RWPE1 (cell line): ENCODE measurements at places on chromosomes 4 and X.
A peak's percentile ranks its signal among the peaks of the same experiment; 100 is the strongest.

DNA sequence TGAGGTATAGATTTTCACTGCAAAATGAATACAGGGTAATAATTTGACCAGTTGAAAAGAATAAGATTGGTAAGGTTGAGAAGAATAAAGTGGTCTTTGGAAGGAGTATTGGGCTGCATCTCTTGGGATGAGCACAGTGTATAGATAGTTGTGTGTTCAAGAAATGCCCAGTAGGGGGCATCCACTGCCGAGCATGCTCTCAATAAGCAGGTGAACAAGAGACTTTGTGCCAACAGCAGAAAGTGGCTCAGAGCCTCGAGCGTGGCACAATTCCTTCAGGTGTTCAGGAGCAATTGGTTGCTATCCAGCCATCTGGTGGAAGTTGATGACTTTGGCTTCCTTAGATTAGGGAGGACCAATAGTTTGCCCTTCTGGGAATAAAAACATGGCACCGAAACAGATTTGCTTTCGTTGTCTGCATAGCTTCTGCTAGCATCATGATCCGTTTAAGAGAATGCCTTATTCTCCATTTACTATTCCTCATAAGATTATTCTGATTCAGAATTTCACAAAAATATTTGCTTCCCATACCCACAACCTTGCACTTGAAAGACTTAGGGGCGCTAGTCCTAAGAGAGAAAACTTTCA lies 258.1 kb upstream of the NEIL3 start:
- no peak for DNase-seq

DNA sequence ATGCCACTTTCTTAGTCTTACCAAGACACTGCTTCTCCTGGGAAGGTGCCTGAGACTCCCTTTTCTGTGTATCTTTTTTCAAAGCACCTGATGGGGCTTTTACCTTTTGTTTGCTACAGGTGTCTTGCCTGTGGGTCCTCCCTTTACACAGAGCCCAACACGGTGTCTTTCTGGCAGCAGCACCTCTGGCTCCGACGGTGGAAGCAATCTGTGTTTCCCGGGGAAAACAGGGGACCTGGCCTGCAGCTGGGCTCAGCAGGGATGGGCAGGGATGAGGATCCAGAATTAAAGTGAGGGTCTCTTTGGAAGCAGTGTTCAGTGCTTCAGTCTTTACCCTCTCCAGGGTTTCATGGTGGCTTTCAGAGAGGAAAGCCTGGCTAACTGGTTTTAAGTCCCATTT lies 11.3 kb downstream of the POU4F2 start:
- DNase-seq = no peak

GRCh38 chr4:179692222-179692621 lies 2250.0 kb upstream of the AGA start:
- no peak for DNase-seq

DNA sequence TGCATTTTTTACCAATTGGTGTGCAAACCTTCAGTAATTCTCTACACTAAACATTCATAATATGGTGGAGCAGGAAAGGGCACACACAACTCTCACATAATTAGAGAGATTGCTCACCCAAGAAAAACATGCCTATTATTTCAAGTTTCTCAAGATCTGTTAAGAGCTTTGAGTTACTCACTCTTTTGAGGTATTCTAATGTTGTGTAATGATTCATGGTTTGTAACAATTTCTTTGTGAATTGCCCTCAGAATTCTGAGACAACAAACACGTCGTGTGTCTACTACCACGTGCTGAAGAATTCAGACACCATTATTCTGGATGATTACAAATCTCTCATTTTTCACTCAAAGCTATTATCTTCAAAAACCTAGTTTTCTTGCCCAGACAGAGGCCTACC lies 82.8 kb downstream of the PDGFC start:
- DNase-seq = peak; percentile 19

DNA sequence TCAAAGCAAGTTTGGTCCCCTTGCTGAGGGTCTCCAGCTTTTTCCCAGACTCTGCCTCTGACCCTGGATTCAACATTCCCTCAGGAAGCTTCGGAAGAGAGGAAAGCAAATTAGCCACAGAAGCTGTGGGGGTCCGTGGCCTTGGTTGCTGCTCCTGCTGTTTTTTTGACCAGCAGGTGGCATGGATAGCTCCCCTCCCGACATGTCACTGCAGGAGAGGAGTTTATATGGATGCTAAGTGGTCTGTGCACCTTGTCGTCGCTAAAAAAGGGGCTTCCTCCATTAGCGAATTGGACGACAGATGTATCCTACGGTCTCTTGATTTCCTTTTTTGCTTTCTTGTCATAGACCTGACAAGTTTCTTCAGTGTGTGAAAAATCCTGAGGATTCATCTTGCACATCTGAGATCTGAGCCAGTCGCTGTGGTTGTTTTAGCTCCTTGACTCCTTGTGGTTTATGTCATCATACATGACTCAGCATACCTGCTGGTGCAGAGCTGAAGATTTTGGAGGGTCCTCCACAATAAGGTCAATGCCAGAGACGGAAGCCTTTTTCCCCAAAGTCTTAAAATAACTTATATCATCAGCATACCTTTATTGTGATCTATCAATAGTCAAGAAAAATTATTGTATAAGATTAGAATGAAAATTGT lies 70.2 kb downstream of the CD38 start:
- no peak for DNase-seq

- DNase-seq = peak; percentile 1
Measured at GRCh38 chr4:107034996-107035818, 906 bp downstream of the DKK2 start.

DNA sequence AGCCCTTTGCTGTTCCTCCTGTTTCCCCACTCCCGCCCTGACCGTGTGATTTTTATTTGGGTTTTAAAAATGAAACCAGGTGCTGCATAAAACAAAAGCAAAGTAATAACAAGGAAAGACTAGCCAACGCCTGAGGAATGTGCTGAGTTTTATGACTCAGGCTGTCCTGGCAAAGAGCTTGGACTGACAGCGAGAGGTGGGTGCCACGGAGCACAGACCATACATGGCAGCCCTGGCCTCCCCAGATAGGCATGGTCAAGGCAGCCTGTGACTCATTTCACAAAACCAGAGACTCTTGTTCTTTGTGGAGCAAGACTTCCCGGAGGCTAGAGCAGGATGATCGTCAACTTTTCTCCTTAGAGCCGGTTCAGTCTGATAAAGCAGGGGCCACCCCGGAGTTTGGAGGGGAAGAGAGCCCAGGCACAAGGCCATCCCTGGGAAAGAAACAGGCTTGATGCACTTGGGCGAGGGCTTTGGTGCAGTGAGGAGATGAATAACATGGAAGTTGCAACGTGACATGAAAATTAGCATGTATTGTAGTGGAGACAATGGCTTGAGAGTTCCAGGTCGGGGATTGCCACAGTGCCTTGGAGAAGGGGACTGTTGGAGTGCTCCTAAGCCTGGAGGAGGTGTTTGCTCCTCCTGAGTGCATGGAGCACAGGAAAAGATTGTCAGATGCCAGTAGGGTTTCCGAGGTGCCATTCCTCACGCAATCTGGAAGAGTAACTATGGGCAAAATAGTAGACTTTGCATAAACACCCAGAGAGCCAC lies 54.8 kb downstream of the C4orf51 start:
- DNase-seq = peak; percentile 95

DNA sequence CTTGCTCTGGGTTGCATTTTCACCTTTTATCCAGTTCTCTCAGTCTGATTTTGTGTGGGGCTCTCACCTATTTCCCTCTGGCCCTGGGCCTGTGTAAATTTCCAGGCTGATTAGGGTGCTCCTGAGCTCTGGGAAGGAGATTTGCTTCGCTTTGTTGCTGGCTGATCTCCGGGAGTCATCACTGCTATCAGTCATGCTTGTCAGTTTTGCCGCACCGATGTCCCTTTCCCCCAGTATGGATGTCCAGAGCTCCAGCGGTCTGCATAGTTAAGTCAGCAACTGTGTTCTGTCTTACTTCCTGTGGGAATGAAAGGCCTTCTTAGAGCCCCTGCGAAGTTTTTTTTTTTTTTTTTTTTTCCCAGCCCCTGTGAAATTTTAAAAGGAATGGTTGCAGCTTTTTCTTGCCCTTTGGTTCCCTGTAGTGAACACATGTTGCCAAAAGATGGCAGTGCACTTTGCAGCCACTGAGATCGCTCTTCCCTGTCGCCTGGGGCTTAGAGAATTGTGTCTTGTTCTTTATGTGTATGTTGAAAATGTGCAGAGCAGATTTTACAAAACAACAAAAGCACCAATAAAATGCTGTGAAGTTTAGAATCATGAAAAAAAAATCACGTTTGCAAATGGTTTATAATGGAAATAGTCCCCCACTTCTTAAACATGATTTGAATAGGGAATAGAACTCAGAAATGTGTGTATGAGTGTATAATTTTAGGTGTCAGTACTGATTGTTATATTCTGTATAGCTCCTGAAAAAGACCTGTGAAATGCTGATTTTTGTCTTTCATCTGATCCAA lies 109.1 kb upstream of the SLC4A4 start:
- peak; percentile 37 for DNase-seq

DNA sequence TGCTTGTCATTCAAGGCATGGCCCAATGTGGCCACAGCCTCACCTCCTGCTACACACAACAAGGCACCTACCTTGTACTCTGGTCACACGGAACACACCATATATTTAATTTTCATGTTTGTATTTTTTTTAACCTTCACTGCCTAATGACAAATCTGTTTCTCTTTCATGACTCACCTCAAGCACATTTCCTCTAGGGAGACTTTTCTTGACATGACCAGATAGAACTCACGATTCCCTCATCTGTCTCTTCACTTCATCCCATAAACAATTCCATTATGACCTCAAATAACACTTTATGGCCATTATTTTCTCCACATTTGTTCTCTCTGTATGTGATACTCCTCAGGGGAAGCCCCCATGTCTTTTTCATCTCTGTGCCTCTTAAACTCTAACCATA lies 11.1 kb downstream of the DRP2 start:
- DNase-seq = no peak

DNA sequence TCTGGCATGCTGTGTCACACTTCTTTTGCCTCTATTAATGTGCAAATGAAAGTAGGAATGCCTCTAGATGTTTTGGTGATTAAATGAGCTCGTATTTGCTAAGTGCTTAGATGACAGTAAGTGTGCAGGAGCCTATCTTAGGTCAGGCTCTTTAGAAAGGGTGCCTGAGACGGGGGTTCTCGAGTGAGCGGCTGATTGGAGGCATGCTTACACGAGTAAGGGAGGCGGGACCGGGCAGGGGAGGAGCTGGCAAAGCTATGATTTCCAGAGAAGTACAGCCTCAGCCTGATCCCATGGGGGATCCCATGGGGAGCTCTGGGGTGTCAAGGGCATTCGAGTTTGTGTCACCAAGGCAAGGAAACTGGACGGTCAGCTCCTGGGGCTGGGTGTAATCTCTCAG lies 44.8 kb downstream of the CLDN34 start:
- no peak for DNase-seq
